Gastrocnemius medialis (tissue), 4 donors: ENCODE measurements at places on chromosomes 6 and 20. TPM values are rescaled to one million over a fixed set of nuclear protein-coding genes. Genes with fewer than 3 reads are reported as not detected.
A peak's percentile ranks its signal among the peaks of the same experiment; 100 is the strongest.

DNA sequence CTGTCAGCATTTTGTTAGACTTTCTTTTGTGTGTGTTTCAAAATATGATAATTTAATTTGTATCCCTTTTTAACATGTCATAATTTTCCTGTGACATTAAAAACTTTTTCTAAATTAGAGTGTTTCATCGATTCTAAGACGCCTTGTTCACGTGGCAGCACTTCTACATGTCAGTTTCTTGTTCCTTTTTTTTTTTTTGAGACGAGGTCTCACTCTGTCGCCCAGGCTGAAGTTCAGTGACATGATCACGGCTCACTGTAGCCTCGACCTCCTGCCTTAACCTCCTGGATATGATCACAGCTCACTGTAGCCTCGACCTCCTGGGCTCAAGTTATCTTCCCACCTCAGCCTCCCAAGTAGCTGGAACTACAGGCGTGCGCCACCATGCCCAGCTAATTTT, 27.6 kb upstream of the ADRM1 start:
- no peak for DNase-seq

The LYRM2 gene
- total RNA-seq = 24.8 TPM

- peak; percentile 20 for DNase-seq
Measured at GRCh38 chr20:17808357-17808756, 108.6 kb downstream of the BANF2 start.

DNA sequence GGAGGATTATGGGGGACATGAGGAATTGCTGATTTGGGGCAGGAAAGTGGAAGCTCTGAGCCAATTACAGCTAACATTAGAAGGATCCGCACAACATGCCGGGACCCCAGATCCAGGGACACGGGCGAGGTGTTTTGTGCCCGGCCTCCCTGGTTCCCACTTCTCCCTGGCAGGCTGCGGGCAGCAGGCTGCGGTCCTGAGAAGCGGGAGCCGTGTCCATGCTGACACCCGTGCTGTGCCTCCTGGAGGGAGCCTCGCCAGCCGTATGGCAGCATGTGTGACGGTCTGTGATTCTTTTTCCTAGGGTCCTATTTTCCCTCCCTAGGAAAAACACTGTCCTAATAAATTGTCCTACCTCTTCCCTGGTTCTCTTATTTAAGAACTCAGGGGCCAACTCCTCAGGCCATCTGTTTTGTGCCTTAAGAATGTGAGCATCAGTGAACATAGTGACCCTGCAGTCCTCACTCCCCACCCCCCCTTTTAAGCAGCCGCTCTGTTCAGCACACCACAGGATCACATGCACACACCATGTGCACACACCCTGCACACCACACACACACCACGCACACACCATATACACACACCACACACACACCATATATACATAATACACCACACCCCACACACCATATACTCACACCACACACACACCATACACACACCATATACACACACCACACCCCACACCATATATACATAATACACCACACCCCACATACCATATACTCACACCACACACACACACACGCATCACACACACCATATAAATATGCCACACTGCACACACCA, 49.9 kb downstream of the DACT2 start:
- no peak for DNase-seq

DNA sequence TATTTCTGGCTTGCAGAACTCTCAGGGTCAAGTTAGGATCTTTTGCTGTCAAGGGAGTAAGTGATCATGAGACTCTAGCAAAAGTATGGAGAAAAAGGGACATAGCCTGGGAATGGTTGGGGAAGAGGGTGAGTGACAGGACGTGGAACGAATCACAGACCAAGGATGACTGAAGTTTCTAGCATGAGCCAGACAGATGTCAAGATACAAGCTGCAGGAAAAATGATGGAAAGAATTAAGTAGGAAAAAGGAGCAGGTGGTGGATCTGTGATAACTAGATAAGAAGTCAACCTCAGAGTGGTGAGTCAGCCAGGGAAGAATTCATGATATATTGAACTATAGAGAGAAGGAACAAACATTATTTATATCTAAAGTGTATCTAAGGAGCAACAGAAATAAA, 159.8 kb upstream of the SYNDIG1 start:
- DNase-seq = no peak

The AKAP12 gene
- total RNA-seq = 12.1 TPM
